Stimulated activated CD4-positive, alpha-beta T cell treated with anti-CD3 and anti-CD28 coated beads, Interleukin-2, amount 100 ng/mL, for 48 hours (primary cell): ENCODE measurements at places on chromosomes 5 and 9.

GRCh38 chr5:145666591-145666990 is 168.6 kb downstream of the PRELID2 start:
- no peak for DNase-seq

DNA sequence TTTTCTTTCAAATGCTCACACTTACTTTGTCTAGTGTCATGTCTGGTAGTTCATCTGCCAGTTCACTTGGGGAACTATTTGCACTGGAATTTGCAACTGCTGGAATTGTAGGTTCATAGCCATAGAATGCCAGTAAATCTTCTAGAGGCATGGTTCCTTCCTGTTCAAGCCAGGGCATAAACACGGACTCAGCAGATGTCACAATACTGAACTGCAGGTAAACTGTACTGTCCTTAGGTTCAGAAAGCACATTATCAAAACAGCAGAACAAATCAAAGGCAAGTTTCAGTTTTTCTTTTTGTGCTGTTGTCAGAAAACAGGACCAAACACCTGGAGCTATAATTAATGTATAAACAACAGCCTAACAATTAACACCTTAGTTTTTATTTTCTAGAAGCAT is 13.1 kb downstream of the MIER3 start:
- no peak for DNase-seq

DNA sequence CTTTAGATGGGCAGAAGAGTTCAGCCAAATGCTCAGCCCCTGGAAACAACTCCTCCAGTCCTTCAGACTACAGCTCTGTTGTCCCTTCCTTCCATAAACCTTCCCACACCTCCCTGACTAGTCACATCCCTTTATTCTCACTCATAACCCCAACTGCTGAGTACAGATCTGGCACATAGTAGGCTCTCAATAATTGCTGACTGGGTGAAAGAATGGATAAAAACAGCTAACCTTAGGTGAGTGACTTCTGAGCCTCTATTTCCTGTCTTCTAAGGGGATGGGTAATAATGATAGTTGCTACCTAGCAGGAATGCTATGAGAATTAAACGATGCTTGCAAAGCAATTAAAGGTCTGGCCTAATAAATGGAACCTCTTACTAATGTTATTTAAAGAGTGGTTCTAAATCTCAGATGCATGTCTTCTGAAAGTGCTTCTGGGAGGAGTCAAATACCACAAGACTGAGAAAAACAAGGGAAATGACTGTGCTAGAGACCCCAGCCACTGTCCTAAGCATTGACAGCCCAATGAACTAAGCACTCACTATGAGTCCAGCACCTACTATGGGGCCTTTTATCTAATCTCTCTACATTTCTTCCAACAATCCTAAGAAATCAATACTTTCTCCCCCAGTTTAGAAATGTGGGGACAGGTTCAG is 2.5 kb upstream of the NR6A1 start:
- no peak for DNase-seq

DNA sequence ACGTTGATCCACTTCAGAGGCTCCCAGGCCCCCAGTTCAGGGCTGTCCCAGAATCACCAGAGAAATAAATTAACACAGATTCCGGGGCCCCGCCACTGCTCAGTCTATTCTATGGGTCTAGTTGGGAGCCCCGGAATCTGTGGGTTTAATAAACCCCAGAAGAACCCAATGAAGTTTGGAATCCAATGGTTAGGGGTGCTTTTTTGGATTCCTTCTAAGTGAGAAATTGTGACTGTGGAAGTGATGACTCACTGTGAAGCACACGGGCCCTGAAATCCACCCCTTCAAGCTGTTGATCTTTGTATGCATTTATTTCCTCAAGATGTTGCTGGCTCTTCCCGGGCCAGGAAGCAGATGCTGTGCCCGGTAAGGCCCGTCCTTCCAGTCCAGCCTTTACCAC is 57.3 kb upstream of the SLC28A3 start:
- no peak for DNase-seq

- no peak for DNase-seq
These were observed 166.3 kb downstream of the ATP10B start for GRCh38 chr5:160685695-160686094.
